ENCODE measurements at places on chromosomes 7 and 10.

GRCh38 chr10:85578860-85579259 is 787.7 kb downstream of the GRID1 start:
- no peak for DNase-seq

- DNase-seq, result no peak
Measured at GRCh38 chr10:47025253-47025539, 114.0 kb downstream of the PTPN20 start.

DNA sequence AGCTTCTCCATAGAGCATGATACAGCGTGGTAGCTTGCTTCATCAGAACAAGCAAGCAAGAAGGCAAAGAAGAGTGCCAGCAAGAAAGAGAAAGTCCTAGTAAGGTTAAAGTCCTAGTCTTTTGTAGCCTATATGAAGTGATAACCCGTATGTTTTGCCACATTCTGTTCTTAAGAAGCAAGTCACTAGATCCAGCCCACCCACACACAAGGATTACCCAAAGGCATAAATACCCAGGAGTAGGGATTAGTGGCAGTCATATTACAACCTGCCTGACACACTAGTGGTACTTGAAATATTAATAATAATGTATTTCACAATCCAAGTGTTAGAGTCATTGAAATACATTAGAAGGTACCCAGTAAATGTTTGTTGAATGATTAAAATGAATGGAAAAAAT is 285.5 kb downstream of the HPSE2 start:
- DNase-seq, result no peak

- no peak for DNase-seq
Measured at GRCh38 chr10:27464993-27465392, 39.1 kb upstream of the RAB18 start.

DNA sequence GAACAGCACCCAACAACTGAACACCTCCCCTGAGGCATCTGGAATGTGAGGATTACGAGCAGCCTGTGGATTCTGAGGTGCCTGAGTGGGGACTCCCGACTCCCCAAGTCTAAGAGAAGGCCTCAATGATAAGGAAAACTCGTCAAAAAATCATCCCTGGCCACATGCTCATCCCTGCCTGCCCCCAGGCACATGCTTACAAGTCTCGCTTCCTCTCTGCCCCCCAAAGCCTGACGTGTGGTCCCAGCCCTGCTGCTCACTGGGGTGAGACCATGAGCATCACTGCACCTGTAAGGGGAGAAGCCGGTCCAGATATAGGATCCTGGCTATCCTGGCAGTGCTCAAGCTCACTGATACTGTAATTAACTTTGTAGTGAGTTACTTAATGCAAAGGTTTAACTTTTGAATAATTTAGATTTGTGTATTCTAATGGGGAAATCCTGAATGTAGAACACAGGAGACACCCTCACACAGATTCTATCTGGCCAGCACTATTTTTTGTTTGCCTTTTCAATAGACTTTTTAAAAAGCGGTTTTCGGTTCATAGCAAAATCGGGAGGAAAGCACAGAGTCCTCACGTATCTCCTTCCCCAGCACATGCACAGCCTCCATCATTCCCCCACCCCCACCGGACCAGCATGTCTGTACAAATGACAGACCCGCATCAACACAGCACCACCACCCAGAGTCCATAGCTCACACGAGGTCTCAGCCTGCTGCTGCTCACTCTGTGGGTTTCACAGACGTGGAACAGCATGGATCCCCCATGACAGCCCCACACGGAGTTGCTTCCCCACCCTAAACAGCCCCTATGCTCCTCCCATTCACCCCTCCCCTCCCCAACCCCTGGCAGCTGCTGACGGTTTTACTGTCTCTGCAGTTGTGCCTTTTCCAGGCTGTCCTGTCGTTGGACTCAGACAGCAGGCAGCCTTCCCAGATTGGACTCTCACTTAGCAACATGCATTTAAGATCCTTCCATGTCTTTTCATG is 167.9 kb downstream of the DIP2C start:
- DNase-seq, result no peak

DNA sequence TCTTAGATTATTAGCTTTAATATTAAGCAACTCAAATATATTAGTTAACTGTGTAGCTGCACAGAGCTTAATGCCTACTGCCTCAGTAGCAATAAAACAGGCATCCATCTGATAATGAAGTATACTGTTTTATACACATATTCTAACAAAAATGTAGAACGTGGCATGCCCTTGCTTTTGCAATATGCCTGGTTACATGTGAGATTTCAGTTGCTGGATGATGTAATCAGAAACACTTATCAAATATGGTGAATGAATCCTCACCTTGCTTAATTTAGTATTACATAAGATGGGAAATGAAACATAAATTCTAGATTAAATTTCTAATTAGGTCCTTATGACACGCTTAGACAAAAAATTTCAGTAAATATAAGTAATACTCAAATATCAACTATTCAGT is 8.0 kb downstream of the DNAJC1 start:
- DNase-seq, result no peak

- DNase-seq, result no peak
Measured at GRCh38 chr7:94043299-94043698, 39.1 kb upstream of the BET1 start.

DNA sequence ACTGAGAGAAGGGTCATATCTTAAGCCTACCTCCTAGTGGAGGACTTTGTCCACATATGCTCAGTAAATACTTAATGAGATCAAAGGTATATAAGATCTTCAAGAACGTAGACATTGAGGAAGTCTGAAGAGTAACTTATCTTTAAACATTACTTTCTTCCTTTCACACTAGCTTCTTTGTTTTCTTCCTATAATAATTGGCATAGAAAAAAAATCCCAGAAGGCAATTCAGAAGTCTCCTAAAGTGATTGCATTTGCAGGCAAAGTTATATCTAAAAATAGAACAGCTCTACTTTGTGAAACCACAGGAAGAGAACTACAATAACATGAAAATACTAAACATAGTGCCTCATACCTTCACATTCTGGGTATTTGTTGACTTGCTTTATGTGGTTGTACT is 150.4 kb downstream of the PPP1R3A start:
- DNase-seq, result no peak

DNA sequence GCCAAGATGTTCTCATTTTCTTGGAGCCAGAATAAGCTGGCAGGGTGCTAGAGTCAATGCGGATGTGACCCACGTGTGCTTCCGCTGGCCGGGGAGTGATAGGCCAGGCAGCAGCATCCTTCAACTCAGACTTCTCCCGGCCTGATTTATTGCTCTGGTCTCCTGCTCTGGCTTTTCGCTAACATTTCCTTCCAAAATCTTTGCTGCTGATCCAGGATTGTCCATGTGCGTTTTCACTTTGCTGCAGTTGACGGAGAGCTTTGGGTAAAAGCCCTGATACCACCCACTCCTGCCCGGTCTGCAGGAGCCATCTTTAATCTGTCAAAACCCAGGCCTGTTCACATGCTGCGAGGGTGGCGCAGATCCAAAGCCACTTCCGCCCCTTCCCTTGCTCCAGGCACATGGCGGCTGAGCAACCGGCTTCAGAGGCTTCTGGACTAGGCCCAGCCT is 106.8 kb downstream of the CYP26A1 start:
- no peak for DNase-seq

All from stimulated activated CD8-positive, alpha-beta memory T cell treated with anti-CD3 and anti-CD28 coated beads, Interleukin-4, amount 100 ng/mL, for 48 hours (primary cell).